ENCODE measurements at places on chromosomes 13 and 19.

DNA sequence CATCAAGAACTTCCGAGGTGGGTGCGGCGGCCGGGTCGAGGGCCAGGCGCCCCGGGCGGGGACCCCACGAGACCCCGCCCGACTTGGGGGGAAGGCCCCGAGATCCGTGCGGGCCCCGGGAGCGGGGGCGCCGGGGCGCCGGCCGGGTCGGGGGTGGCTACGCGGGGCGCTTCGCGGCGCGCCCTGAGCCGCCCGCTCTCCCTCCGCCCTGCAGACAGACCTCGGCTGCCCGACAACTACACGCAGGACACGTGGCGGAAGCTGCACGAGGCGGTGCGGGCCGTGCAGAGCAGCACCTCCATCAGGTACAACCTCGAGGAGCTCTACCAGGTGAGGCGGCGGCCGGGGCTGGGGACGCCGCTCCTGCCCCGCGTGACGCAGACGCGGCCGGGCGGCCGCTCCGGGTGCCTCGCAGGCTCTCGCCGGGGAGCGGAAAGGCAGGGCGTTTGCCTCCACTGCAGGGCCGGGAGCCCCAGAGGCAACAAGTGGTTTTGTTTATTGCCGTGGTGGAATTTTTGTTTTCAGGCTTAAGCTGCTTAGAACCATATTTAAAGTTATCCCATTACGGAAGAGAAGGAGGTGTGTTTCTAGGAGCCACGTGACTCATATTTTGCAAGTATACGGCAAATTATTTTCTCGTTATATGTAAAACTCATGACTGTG is 477 bp downstream of the CUL4A start:
- peak; percentile 58 for DNase-seq

DNA sequence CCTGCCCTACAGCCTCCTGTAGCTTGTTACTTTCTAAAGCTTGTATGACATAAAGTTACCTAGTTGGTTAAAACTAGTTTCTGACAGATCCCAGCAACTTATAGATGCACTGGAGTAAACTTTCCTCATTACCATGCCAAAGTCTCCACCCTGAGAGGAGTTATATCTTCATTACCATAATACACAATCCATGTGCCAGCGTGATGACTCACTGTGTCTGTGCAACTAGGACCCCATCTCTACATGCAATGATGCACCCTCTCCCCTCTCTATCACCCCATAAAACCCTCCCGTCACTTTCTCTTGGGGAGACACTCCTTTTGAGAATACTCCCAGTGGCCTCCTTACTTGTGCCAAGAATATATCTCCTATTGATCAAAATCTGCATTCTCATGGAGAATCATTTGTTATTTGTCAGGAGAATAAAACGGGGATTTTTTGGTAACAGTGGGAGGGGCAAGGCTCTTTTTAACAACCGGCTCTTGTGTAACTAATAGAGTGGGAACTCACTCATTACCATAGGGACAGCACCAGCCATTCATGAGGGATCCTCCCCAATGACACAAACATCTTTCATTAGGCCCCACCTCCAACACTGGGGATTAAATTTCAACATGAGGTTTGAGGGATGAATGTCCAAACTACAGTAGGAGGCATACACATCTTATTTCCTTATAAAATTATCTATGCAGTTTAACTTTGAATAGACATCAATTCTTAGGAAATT is 235.1 kb upstream of the ATXN8OS start:
- DNase-seq: no peak

DNA sequence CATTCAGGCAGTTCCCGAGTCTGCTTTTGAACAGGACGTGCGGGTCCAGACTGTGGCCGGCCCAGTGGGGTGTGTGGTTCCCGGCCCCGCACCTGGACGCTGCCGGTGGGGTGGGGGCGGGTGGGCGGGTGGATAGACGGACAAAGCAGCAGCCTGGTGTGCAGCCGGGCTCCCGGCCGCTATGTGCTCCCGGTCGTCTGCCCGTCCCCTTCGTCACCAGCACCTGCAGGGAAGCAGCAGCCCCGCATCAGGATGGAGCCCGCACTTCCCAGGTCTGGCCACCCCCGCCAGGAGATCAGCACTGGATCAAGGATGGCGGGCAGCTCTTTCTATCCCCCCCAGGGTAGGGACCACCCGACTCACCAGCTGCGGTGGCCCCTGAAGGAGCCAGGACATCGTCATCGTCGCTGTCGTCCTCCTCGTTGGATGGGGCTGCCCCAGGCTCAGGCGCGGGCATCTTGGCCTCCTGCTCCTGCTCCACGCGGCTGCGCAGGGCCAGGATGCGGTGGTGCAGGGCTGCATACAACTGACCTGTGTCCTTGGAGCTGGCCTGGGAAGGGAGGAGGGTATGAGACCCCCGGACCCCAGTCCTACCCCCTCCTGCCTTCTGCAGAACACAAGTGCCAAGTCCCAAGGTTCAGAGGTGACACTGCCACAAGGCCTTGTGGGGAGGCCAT is 3.5 kb downstream of the CAPS start:
- no peak for DNase-seq

DNA sequence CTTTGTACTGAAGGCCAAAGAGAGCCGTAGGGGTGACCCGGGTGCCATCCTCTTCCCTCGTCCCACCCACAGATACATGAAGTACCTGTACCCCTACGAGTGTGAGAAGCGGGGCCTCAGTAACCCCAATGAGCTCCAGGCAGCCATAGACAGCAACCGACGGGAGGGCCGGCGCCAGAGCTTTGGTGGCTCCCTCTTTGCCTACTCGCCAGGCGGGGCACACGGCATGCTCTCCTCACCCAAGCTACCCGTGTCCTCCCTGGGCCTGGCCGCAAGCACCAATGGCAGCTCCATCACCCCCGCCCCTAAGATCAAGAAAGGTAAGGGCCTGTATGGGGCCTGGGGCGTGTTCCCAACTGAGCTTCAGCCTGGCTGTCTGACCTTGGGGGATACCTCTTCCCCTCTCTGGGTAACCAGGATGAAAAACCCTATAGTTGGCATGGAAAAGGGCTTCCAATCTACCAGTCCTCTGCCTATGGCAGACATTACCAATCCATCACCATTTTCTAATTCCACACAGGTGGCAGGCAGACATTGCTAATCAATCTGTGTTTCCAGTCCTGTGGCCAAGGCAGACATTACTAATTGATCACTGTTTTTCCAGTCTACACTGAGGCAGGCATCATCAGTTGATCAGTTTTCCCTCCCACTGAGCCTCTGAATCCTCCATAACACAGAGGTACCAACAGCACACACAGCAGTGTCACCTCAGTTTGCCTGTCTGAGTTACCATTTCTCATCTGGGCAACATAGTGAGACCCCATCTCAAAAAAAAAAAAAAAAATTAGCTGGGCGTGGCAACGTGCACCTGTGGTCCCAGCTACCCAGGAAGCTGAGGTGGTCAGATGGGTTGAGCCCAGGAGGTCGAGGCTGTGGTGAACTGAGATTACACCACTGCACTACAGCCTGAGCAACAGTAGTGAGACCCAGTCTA is 19.1 kb upstream of the WDR18 start:
- peak; percentile 48 for DNase-seq

GRCh38 chr13:48505012-48505411 is 27.9 kb downstream of the RCBTB2 start:
- DNase-seq: peak; percentile 17

- no peak for DNase-seq
Observed at GRCh38 chr13:110220471-110220870, 86.5 kb downstream of the COL4A1 start.

DNA sequence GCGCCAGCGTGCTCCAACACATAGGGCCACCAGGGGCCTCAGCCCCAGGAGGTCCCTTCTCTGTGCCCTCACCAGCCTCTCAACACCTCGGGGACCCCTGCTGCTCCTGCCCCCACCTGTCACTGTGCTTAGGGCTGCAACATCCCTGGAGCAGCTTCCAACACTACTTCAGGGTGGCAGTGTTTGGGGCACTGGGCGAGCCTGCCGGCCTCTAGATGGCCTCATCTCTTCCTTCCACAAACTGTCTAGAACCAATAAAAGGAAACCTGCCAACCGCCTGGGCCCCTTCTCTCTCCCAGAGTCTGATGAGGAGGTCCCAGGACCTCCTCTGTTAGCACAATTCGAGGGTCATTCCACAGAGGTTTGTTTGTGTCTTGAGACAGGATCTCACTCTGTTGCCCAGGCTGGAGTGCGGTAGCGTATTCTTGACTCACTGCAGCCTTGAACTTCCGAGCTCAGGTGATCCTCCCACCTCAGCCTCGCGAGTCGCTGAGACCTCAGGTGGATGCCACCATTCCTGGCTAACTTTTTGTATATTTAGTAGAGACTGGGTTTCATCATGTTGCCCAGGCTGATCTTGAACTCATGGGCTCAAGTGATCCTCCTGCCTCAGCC is 10.1 kb upstream of the SHD start:
- no peak for DNase-seq

DNA sequence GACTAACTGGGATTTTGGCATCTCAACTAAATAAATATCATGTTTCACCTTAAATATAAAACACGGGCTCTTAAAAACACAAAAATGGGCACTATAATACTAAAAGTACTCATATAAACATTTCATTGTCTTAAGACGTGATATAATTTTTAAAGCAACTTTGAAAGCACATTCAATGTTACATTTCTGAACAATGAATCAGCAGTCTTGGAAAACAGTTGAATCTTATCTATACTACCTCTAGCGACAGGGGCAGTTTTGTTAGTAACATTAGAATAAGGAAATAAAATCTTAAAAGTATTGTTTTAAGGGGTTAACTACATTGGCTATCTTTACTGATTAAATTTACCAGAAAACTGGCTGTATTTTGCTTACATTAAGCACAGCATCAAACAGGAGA is 156.9 kb downstream of the UGGT2 start:
- DNase-seq: peak; percentile 44

DNA sequence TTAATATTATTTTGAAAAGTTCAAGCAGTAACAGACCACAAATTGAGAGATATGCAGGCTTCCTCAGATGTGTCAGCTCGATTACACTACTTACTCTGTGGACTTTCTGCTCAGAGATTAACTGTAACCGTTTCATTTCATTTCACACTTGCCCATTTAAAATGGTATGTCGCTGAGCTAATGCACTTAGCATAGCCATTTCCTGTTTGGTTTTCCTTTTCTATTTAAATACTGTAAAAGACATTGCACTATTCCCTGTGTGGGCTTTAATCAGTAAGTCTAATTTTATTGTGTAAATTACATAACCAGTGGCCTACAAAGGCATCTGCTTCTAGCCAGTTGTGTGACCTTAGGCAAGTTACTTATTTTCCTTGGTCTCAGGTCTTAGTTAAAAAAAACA is 237.6 kb downstream of the LACC1 start:
- peak; percentile 30 for DNase-seq

GRCh38 chr19:29917911-29918310 is 24.1 kb upstream of the URI1 start:
- no peak for DNase-seq

DNA sequence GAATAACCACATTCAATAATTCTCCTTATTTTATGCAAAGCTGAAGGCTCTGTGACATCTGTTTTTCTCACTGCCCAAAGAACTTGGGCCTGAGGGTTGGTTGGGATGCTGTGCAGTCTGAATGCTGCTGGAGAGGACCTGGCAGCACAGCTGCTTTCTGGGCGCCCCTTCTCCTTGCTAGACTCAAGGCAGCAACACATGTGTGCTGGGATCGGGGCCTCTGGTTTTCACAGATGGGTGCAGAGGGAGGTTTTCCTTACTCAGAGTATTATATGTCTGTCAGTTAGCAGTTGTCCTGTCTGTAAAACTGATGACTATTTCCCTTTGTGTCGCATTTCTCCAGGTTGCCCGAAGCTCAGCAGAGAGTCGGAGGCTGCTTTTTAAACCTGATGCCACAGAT is 53.2 kb upstream of the TEX29 start:
- peak; percentile 68 for DNase-seq

- no peak for DNase-seq
Observed at GRCh38 chr13:110914081-110914330, 863 bp downstream of the ANKRD10 start.

- DNase-seq: peak; percentile 72
Observed at GRCh38 chr13:30572859-30573275, 44.9 kb upstream of the USPL1 start.

- peak; percentile 13 for DNase-seq
Observed at GRCh38 chr19:35986664-35987570, 8.1 kb upstream of the SDHAF1 start.

GRCh38 chr19:11673608-11674041 is 65.1 kb downstream of the ZNF823 start:
- no peak for DNase-seq

GRCh38 chr13:45143346-45143751 is 23.0 kb downstream of the GTF2F2 start:
- DNase-seq: no peak

- no peak for DNase-seq
Observed at GRCh38 chr19:57667228-57667627, 1.5 kb upstream of the ZSCAN4 start.

DNA sequence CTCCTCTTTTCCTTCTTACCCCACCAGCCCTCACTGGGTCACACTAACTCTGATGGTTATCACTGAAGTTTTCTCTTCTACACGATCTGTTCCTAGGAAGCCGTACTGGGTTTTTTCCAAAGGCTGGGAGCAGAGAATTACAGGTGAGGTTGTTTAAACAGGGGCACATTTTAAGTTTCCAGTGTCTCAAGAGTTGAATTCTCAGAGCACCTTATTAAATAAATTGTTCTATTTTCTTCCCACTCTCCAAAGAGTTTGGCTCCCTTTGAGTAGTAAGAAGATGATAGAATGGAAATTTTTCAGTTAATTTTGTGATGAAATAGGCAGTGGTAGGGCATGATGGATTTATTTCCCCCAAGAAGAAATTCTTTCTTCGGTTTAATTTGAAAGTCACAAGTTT is at the start of gene OR7D4:
Gene OR7D4, minus strand, starts transcription at position 101 of the 400 bp plus-strand sequence. CDS start 4,752 bp downstream, outside the sequence.
- DNase-seq: no peak

DNA sequence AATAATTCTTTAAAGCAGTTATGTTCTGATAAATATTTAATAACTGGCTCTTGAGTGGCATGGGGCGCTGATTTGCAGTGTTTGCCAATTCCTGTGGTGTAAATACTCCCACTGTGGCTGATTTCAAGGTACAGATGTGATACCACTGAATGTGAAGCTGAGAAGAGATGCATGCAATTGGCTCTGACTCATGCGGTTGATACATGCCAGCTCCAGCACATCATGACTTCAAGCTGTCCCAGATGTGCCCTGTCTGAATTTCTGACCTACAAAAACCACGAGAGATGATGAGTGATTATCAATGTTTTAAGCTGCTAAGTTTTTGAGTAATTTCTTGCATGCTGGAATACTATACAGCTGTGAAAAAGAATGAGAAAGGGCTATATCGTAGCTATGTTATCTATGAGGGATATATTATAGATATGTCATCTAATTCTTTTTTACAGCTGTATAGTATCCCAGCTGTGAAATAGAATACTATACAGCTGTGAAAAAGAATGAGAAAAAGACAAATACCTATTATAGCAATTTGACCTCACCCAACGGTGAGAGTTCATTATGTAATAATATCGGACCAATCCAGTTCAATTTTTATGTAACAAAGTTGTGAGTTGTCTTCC is 7.6 kb upstream of the ACSBG2 start:
- peak; percentile 19 for DNase-seq
